NCI-H510A treated with DMSO at 0.1 percent for 48 hours (cell line): ENCODE measurements at places on chromosomes 3 and 15.
A peak's percentile ranks its signal among the peaks of the same experiment; 100 is the strongest.

DNA sequence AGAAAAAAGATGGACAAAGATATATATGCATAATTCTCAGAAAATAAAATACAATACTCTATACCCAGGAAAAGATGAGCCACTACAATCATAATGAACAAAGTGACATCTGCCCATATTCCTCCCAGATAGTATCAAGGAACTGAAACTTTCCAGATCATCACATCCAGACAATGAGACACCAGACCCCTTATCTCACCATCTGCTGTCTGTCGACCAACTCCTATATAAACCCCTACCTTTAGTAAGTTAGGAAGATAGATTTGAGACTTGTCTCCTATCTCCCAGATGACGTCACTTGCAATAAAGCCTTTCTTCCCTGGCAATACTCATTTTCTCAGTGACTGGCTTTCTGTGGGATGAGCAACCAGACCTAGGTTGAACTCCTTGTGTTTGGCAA lies 1071.6 kb downstream of the PLOD2 start:
- DNase-seq, result no peak

GRCh38 chr15:42282344-42282743 lies 9.1 kb upstream of the TMEM87A start:
- DNase-seq, result peak; percentile 40

GRCh38 chr15:60222404-60222803 lies 175.4 kb downstream of the ANXA2 start:
- no peak for DNase-seq

DNA sequence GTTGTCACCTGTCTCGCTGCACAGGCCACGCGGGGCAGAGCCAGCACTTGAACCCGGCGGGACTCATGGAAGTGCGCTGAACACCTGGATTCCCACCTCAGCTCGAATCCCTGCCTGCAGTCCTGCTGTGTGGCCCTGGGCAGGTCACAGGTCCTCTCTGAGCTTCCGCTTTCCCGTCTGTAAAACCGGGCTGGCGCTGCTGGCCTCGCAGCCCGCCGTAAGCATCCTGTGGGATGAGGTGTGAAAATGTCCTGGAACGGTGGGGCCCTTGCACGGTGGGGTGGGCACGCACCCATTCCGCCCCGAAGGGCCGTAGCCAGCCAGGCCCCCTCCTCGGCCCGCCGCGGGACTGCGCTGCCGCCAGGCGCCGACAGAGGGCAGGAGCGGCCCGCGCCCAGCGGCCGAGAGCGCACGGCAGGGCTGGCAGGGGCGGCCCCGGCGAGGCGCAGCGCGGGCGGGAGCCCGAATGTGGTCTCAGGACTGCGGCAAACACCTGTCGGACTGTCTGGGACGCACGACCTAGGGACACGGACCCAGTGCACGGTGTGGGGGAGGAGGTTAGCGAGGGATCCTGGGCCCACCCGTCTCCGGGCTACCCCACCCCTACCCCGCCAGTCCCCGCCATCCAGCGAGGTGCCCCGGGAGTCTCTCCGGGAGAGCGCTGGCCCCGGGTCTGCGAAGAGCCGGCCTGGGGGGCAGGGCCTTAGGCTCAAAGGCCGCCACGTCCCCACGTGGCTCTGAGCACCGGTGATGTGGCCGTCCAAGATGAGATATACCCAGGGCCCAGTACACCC lies 40.4 kb downstream of the DNAJB8 start:
- peak; percentile 14 for DNase-seq

GRCh38 chr3:172036541-172037215 lies 2.7 kb upstream of the FNDC3B start:
- no peak for DNase-seq

DNA sequence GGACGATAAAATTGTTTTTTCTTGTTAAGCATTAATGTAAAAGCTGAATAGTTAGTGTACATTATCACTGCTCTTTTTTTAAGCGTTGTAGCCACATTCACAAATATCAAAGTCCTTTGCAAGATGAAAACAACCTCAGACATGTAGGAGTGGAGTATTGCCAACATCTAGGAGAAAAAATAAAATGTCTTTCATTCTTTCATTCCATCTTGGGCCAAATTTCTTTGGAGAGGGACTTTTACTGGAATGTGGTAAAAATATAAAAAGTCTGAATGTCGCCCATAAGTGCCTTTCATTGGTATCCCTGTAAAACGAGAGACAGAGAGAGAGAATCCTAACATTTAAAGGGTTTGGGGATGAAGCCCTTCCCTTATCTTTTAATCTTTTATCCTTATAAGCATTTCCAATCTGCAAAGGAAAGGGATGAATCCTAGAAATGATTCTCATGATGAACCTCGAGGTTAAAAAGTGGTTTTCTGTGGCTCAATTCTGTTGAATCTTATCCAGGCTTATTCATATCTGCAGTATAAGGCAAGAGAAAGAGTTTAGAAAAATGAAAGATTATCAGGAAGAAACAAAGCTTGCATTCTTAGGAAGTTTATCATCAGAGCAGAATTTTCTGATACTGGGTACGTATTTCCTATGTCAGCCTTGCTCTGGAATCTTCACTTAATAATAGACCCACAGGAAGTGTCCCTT lies 1031.7 kb downstream of the MCTP2 start:
- DNase-seq, result no peak

- no peak for DNase-seq
Observed at GRCh38 chr3:24953060-24953771, 458.6 kb upstream of the THRB start.

DNA sequence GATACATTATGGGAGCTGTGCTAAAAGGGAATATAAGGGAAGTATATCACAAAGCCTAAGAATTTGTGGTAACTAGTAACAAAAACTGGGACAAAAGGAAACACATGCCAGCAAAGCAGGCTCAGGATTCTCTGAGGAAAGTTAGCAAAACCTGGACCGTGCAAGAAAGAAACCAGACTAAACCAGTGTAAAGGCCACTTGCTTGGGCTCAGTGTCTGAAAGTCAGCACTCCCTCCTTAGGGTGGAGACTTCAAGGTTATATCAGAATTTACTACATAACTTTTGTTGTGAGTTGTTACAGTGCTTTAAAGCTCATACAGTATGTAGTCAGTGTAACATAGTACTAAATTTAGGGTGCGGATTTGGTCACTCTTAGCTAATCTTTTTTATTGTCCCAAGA lies 269.9 kb upstream of the GADL1 start:
- DNase-seq, result no peak

DNA sequence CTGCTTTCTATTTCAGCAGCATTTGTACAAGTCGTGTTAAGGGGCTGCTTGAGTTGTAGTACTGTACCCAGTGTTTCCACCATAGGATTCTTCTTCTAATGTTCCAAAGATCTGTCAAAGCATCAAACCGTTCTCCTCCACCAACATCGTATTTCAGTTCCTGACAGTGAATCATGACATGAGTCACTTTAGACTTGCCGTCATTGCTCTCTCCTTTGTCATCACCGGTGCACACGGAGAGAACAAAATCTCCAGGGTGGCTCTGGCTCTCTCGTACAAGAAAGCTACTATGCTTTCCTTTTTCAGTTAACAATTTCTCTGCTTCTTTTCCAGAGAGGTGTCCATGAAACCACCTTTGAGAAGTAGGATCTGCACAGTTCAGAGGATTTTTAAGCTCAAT lies 270.9 kb upstream of the CCDC54 start:
- no peak for DNase-seq

DNA sequence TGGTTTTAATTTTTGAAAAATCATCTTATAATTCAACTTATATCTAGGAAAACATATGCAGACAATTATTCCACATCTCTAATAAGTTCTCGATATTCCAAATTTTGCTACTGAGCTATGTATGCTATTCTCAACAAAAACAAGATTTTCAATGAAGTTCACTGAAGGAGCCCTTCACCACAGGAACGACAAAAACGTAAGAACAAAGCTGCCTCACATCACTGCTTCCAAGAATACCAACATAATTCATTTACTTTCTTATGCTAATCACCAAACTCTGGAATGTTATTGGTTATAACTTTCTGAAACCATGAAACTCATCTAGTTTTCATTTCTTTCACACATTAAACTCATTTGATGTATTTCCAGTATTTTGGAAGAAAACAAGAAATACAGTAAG lies 49.7 kb downstream of the GNB4 start:
- DNase-seq, result no peak

DNA sequence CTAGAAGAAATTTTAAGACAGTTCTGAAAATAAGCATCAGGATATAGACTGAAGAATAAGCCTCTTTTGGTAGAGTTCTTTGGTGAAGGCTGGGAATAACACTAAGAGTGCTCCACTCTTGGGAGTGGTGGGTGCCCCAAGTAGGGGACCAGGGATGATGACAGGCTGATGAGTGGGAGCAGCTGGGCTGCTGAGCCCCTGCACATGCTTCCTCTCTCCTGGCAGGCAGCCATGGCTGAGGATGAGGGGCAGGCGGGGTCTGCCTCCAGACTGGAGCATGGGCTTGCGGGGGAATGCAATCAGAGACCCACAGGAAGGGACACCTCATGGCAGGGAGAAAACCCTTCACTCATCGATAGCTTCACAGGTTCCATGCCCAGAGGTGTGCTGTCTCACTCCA lies 72.6 kb upstream of the RORA start:
- DNase-seq, result no peak
